ENCODE measurements at places on chromosomes 12 and 14. TPM values are rescaled to one million over a fixed set of nuclear protein-coding genes. Genes with fewer than 3 reads are reported as not detected.

Gene INSM2
- not detected for polyA plus RNA-seq

DNA sequence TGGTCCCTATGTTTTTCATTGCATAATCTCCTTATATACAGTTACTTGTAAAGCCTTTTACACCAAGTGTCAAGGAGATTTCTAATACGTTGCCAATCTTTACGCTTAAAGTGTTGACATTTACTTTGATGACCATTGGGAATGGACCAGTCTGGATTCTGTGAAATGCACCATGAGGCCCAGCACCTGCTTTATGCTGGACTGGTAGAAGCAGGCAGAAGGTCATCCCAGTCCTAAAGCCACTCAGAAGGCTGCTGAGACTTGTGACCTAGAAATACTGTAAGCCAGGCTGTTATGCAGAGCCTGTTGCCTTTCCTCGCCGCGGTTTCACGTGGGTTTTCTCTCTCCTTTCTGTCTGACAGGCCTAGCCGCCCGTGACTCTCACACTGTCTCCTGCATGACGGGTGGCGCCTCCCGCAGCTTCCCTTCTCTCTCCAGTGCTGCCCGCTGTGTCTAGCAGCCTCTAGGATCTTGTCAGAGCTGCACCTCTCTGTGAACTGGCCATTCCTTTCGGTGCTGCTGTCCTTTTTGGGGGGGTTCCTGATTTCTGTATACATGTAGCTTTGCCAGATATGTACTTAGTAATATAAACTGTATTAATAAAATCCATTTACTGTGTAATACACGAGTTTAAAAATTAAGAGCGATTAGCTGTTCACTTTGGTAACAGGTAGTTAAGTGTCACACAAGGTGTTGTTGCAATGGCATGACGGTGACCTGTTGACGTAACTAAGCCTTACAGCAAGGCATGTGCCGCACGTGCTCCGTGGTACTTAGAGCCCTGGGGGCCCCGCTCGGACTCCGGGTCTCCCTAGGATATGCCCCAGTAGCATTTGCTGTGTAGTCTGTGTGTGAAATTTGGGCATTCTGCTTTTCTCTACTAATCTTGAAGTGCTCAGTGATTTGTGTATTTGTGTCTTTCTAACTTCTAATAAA lies 29.7 kb downstream of the XRCC3 start:
- DNase-seq: no peak

DNA sequence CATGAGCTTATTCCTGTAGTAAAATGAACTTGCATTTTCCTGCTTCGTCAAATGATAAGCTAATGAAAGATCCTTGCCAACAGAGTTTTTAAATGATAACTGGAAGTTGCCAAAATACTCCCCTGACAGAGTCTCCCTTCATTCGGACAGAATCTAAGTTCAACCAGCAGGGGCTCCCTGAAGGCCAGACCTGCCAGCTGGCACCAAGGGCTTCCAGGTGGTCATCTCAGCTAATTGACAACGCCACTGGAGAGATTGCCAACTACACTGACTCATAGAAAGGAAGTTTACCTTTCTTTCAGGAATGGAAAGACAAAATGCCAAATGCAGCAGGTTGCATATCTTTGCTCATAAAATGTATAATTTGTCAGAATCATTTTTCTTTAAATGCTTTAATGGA lies 462.8 kb downstream of the GXYLT1 start:
- no peak for DNase-seq

Gene PLXNC1
- 35.2 TPM for polyA plus RNA-seq

GRCh38 chr14:94461526-94462218 lies 9.1 kb upstream of the SERPINA11 start:
- DNase-seq: no peak

- no peak for DNase-seq
These were observed 155.5 kb upstream of the RGS6 start for GRCh38 chr14:71776471-71777360.

- no peak for DNase-seq
These were observed 835.8 kb upstream of the FLRT2 start for GRCh38 chr14:84694161-84694560.

DNA sequence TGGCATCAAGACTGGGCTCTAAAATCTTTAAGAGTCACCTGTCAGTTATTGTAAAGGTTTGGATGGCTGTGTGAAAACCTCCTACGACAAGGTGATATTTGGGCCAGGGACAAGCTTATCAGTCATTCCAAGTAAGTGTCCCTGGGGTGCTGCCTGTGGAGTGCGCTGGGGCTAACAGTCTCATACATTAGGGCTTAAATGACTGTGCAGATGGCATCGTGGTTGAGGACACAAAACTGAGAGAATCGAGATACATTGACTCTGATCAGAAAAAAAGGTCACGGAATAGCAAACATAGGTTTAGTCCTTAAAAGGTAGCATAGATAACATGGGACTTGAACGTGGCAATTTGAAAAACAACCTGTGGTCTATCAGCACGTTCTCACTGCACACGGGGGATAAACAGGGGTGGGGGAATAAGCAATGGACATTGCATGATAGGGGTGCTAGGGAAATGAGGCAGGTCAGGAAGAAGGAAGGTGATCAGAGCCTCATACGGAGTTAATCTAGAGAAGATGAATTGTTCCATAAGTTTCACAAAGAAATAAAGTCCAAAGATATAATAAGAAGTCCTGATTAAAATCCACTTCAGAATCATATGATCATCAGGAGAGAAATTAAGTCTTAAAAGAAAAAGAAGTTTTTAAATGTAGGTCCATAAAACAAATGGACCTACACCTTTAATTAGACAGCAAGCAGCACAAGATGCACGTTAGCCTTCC lies 100.3 kb downstream of the DAD1 start:
- no peak for DNase-seq

Gene SLC5A8
- polyA plus RNA-seq: not detected

Gene CLEC2D
- polyA plus RNA-seq: 26.9 TPM

DNA sequence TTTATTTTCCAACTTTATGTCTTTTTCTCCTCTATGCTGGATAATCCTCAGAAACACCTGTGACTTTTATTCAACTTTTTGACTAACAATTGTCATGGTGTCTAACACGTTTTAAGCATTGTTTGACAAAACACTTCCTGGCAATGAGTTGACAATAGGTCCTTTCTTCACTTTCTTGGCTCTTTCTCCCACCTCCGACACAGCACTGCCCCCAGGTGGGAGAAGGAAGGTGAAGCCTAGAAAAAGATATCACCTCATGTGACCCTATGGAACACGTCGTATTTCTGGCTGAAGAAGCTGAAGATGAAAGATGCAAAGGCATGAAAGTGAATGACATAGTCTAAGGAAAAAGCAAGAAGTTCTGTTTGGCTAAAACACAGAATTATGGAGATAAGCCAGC lies 430.0 kb downstream of the ETNK1 start:
- no peak for DNase-seq

- no peak for DNase-seq
These were observed 265.3 kb downstream of the SOX5 start for GRCh38 chr12:23684121-23684520.

GRCh38 chr14:100610511-100611217 lies 23.4 kb upstream of the BEGAIN start:
- DNase-seq: no peak

DNA sequence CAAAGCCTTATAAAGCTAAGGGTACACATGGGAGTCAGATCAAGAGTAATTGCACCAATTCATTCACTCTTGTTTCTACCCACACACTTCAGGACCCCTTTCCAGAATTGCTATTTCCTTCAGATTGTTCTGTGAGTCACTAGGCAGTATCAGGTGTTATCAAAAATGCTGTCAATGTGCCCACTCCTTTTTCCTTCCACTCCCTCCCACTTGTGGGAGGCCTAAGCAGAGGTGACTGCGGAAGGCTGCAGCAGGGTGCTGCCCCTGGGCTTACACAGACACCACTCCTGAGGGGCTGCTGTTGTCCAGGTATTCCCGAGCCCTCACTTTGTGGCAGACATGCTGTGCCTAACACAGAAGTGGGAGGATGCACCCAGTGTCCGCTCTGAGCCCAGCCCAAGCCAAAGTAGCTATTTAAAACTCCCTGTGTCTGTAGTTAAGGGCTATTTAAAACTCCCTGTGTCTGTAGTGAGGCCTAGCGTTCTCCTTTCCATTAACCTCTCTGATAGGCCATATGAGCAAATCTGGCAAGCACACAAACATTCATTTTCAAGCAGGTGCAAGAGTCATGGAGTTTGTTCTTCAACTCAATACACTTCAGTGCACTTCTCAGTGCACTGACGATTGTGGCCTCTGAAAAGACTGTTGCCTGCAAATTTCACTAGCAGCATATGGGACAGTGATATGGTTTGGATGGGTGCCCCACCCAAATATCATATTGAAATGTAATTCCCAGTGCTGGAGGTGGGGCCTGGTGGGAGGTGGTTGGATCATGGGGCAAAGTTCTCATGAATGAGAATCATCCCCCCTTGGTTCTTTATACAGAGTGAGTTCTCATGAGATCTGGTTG lies 117.8 kb downstream of the PHLDA1 start:
- DNase-seq: no peak

Gene MMP14
- polyA plus RNA-seq: 0.44 TPM

DNA sequence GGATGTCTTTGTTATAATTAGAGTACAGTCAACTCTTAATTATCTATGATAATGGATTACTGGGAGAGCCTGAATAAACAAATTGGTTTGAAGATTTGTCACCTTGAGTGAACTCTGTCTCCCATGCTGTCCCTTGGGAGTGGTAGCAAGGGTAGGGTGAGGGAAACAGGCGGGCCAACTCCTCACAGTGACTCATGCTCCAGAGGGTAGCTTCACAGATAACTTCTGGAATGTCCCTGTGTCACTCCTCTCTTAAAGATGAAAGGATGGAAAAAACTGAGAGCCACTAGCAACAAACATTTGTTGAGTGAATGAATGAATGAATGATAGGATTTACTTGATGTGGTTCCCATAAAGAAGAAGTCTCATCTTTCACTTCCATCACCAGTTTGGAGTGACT lies 53.5 kb downstream of the RASSF9 start:
- DNase-seq: no peak

GRCh38 chr14:100747021-100747586 lies 20.4 kb downstream of the DLK1 start:
- DNase-seq: no peak

- no peak for DNase-seq
These were observed 419.7 kb downstream of the ATP23 start for GRCh38 chr12:58361056-58361455.

Gene SLC10A1
- 0.09 TPM for polyA plus RNA-seq

DNA sequence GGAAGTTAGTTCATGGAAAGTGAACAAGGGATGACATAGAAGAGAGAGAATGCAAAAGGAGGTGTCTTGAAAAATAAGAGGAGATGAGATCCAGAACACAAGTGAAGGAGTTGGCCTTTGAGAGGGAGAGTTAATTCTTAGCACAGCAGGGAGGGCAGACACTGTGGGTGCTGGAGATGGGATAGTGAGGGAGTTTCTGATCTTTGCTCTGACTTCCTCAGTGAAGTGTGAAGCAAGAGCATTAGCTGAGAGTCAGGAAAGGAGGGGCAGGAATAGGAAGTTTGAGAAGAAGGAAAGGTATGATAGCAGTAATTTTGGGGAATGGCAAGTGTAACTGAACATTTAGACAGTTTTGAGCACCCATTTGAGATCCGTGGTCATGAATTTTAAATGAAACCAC lies 75.8 kb upstream of the COCH start:
- DNase-seq: no peak

Gene GRIP1
- polyA plus RNA-seq: not detected

Gene VRTN
- not detected for polyA plus RNA-seq

DNA sequence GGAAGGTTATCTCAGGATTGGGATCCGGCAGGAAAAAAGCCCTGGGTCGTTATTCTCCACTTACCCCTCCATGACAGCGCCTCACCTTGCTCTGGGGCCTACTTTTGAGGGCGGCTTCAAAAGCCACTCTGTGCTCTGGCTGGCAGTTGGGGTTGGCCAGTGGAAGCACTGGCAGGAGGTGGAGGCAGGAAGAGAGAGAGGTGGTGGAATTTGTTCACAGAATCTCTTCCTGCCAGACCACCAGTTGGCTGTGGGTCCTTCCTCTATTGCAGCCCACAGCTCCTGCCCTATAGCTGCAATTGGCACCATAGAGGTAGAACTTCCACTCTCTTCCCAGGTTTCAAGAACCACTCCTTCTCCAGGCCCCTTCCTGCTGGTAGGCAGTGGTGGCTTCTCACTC lies 32.7 kb upstream of the SDR39U1 start:
- no peak for DNase-seq

DNA sequence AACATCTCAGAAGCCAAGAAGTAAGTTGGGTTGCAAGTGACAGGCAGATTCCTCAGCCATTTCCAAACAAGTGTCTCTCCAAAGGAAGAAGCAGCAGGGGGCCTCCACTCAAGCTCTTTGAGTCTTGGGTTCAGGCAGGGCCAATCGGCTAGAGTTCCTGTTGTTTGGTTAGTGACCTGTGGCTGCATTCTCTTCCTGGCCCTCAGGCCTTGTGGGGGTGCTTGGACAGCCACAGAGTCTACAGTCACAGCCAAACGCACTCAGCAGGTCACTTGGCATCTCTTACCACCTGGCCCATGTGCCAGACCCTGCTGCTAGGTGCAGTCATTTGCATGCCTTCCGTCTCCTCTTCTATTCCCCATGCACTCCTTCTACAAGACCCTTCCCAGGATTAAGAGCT lies 353.9 kb downstream of the GRIN2B start:
- DNase-seq: no peak

DNA sequence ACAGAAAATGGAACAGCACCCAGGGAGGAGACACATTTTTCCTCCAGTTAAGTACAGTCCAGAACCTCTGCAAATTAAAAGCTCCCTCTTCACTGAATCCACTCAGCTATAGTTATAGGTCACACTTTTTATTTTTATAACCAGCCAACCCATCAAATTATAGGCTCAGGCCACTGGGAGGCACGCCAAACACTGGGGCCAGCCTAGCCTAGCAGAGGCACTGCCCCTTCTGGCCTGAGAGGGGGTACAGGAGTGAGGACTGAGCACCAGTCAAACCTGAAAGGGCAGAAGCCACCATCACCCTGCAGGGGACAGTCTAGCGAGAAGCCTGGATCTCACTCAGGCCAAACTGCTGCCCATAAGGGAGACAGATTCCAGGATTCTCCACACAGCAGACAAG lies 19.3 kb downstream of the FMNL3 start:
- no peak for DNase-seq

GRCh38 chr14:100838493-100839314 lies 12.8 kb downstream of the MEG3 start:
- DNase-seq: no peak

DNA sequence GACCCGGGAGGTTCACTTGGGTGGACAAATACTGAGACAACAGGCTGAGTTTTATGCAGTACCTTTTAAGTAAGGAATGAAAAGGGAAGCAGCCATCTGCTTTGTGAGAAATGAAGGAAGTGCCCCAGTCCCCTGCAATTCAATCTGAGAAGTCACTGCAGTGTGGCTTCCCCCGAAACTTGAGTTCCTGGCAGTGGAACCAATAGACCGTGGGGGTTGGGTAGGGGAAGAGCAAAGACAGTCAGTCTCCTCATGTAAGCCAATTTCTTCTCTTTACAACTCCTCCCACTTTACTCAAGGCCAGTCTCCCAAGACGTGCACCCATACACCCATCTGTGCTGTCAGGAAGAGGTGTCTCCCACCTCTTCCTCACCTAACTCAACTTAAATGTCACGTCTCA lies 206.5 kb downstream of the BCAT1 start:
- peak; percentile 77 for DNase-seq

Gene FBXW8
- polyA plus RNA-seq: 2.0 TPM

Gene AICDA
- not detected for polyA plus RNA-seq

Gene CCDC91
- 6.3 TPM for polyA plus RNA-seq
